Activated naive CD8-positive, alpha-beta T cell treated with anti-CD3 and anti-CD28 coated beads for 36 hours (primary cell): ENCODE measurements at places on chromosomes 12 and 14.

DNA sequence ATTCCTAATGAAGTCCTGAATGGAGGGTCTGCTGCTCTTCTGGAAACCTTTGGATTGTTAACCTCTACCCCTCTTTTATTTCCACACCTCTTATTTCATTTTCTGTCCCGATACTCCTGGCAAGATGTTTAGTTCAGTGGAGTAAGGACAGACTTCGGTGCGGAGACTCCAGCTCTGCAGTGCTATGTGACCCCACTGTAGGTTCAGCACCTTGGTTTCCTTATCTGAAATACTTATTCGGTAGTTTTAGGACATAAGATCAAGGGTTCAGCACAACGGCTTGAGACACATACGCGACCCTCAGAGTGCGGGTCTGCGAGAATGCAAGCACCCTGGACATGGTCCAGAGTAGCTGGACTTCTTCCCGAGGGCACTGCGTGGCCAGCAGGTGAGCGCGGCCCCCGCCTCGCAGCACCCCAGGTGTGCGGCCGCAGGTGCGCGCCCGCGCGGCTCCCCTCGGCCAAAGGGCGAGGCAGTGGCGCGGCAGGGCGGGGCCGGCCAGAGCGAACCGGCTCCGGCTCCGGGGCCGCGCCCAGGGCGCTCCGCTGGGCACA is 465 bp upstream of the FGD4 start:
- DNase-seq, result no peak

- no peak for DNase-seq
These were observed 111.5 kb downstream of the PAX9 start for GRCh38 chr14:36773136-36773540.

- DNase-seq, result no peak
These were observed 1662.6 kb upstream of the SEL1L start for GRCh38 chr14:83196236-83196635.

DNA sequence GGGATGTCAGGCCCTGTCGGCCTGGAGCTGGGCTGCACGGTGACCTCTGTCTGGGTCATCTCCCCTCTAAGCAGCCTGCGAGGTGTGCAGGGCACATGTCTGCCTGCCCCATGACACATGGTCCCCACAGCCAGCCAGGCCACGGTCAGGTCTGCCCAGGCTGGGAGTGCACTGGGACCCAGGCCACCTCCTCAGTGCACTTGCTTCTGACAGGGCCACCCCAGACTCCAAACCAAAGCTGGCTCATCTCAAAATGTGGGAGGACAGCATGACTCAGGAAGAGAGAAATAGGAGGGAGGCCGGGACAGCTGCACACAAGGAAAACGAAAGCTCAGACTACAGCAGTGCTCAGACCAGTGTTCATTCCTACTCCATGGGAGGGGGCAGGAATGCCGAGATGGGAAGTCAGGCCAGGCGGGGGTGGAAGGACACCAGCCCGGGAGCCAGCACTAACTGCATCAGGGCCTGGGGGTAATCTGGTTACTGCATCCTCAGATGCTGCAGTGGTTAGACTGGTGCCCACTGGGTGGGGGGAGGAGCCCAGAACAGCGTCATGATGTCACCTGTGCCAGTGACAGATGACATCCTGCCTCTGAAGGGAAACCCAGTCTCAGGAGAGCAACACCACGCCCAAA is 4.0 kb downstream of the P2RX2 start:
- DNase-seq, result no peak

- DNase-seq, result peak; percentile 71
These were observed 109.6 kb downstream of the BCAT1 start for GRCh38 chr12:24839268-24839791.
